ENCODE measurements at places on chromosomes 3 and 15.

DNA sequence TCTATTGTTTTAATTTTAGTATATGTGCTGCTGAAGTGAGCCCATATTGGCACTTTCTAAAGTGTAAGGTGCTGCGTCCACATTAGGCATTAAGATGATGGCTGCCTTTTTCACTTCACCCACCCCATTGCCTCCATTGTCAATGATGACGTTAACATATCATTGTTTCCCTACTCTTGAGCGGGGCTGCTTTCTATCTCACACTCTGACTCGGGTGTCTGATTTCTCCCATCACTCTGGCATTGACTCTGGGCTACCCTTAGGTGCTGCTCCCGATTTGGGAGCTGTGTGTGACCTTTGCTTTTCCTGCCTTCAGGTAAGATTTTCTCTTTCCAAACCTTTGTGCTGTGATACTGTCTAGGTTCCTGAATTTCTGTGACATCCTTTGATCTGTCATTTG, 28.8 kb downstream of the CGNL1 start:
- no peak for DNase-seq

GRCh38 chr3:32440611-32441350, 49.1 kb downstream of the CMTM7 start:
- DNase-seq, result peak; percentile 3

GRCh38 chr3:177441276-177441812, 244.1 kb upstream of the TBL1XR1 start:
- DNase-seq, result no peak

DNA sequence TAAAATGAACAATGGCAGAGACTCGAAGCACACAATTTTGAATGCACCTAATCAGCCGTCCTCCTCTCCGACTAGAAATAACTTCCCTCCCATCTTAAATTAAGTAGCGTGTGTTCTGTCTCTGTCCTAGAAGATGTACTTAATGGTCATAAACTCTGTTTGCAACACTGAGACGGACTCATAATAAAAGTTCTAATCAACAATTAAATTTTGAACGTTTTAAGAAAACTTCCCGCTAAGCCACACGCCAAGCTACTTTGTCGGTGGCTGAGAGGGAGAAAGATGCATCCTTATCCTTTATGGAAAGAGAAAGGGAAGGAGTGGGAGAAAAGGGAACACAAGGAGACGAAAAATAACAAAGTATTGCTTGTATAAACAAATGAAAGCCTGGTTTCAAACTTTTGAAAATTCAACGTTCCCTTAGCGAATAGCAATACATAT, 989 bp downstream of the GNB4 start:
- no peak for DNase-seq

DNA sequence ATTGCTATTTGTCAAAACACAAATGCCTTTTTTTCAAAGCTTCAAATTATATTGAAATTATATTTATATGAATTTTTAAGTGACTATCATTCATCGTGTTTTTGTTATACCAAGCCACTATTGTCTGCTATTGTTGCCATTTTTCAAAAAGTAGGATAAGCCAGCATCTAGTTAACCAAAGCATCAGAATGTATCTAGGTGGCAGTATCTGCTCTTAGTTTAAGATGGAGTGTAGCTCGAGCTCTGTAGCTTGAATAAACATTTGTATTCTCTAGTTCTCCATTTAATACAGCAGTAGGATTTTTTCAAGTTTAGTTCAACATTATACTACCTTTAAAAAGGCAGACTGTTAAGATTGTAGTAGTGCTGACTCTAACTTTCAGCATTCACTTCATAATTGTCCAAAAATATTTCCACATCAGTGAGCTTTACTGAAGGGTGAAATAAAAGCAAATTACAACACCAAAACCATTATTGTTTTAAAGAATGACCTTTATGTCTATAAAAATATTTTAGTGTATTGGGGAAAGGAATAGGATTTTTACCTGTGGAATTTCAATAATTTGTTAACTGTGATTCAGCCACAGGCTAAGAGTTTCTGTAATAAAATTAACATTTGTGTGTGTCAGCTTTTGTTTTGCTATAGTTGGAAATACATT, 19.6 kb upstream of the C15orf61 start:
- no peak for DNase-seq

DNA sequence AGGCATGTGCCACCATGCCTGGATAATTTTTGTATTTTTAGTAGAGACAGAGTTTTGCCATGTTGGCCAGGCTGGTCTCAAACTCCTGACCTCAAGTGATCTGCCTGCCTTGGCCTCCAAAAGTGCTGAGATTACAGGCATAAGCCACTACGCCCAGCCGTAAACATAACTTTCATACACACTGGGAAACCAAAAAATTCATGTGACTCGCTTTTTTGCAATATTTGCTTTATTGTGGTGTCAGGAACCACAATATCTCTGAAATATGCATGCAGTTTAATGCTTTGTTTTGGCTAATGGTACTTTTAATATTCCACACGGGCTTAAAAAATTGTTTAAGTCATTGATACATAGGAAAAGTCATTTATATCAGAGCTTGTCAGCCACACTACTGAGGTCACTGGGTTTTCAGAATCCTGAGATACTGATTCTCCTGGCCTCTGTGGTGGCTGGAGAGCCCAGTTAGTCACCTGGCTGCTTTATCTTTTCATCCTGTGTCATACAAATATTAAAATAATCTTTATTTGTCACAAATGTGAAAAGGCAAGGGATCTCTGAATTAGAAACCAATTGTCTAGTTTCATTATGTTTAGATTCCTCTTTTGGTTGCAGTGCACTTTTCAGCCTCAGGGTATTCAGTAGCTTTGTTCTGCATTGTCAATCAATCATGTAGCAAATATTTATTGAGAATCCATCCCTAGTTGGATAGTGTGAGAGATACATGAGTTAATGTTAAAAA, 10.0 kb downstream of the TMEM62 start:
- DNase-seq, result no peak

Data from stimulated activated CD4-positive, alpha-beta T cell treated with anti-CD3 and anti-CD28 coated beads, Interleukin-4, amount 100 ng/mL, for 24 hours (primary cell).